ENCODE measurements at places on chromosomes 6 and 20.

DNA sequence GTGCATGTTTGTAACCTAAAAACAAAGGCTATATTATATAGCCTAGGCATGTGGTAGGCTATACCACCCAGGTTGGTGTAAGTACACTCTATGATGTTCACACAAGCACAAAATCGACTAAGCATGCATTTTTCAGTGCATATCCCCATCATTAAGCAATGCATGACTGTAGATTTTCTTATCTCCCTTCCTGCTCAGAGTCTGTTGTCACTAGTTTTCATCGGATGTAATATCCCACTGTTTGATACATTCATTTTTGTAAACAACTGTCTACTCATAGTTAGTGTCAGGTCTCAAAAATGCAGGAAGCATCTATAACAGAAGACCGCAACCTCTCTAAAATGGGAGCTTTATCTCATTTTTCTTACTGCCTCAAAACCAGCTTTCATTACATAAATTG lies 70.7 kb downstream of the GFRAL start:
- no peak for DNase-seq

- no peak for DNase-seq
These were observed 5.7 kb upstream of the PARD6B start for GRCh38 chr20:50725724-50726005.

- DNase-seq, result peak; percentile 45
These were observed 55.6 kb upstream of the CARMIL1 start for GRCh38 chr6:25223490-25223991.

GRCh38 chr6:113833537-113833936 lies 23.6 kb upstream of the MARCKS start:
- DNase-seq, result no peak

DNA sequence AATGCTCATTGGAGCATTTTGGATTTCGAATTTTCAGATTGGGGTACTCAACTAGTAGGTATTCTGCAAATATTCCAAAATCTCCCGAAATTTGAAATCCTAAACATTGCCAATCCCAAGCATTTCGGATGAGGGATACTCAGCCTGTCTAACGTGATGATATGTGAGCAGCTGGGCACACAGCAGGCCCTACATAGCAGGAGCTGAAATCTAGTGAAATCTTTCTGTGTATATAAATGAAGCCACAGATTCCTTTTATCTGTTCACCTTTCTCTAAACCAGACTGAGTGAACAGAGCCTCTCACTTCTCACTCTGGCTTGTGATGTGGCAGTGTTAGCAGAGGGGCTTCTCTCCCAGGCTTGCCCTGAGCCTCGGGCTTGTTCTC lies 17.8 kb downstream of the STX16 start:
- no peak for DNase-seq

GRCh38 chr20:11195169-11195568 lies 521.4 kb upstream of the JAG1 start:
- DNase-seq, result no peak

DNA sequence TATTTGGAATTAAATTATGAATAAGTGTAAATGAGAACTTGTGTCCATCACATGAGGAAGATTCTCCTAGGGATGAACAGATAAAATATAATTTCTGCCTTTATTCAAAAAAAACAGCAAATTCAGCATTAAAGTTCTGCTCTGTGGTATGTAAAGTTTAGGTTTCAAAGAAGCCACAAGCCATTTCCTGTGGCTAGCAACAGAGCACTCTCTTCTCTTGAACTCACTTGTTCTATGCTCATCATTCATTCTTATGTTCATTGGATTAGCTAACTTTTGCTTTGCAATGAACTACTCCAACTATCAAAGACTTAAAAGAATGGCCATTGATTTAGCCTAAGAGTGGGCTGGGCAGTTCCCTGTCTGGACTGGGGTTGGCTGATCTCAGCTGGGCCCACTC lies 20.8 kb upstream of the SNRPB2 start:
- DNase-seq, result no peak

DNA sequence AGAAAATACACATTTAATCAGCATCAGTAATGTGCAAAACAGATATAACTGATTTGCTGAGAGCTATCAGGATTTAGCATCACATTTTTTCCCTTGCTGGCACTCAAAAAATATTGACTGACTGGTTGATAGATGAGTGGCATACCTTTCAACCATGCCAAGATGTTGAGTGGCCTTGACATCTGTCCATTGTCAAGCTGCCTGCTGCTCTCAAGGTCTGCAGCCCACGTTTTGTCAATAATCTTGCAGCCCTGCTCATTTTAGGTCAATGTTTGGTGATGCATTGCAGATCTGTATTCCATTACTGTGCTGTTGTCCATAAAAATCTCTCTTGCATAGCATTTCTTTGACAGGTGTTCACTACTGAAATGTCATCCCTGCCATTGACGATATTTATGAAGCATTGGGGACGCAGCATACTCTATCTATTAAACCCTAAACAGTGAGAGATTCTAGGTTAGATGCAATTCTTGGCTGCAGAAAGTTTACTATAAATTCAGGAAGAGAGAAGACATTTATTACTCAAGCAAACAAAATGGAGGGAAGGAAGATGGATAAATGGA lies 111.6 kb downstream of the BFSP1 start:
- DNase-seq, result no peak

GRCh38 chr20:37567331-37567665 lies 39.6 kb upstream of the BLCAP start:
- DNase-seq, result no peak

DNA sequence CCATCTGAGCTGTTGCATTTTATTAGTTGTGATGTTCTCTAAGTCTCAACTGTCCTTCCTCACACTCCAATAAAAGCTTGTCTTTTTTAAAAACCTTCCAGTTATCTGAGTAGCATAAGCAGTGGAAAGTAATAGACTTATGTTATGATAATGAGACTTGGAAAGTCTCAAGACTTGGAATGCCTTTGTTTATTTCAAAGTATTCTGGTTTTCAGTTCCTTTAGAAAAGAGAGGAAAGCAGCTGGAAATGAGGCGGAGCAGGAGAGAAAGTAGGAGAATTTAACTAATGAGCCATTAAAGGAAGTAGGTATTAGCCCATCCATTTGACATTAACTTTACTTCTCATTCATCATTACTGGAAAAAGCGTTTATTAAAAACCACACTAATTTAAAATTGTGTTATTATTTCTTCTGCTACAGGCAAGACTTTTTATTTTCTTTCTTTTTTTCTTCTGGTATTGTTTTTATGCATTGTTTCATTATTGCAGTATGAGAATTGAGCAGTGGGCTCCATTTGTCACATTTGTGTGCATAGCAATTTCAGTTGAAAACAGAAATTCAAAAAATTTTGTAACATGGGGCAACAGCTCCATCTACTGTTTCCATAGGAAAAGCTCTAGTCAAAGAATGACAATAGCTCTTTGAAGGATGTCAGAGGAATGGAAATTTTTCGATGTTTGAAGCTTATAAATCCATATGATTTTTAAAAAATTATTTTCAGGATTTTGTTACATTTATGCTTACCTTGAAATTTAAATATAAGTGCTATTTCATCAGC lies 194.8 kb downstream of the COL9A1 start:
- DNase-seq, result peak; percentile 27

GRCh38 chr20:48742233-48742632 lies 85.6 kb downstream of the PREX1 start:
- DNase-seq, result no peak

- DNase-seq, result no peak
These were observed 125.1 kb downstream of the PRND start for GRCh38 chr20:4846821-4847220.

GRCh38 chr6:92289831-92290230 lies 1129.5 kb downstream of the EPHA7 start:
- DNase-seq, result no peak

GRCh38 chr20:32789896-32790750 lies 27.9 kb downstream of the DNMT3B start:
- DNase-seq, result peak; percentile 48

GRCh38 chr6:37265001-37265400 lies 7.1 kb upstream of the TMEM217 start:
- no peak for DNase-seq

DNA sequence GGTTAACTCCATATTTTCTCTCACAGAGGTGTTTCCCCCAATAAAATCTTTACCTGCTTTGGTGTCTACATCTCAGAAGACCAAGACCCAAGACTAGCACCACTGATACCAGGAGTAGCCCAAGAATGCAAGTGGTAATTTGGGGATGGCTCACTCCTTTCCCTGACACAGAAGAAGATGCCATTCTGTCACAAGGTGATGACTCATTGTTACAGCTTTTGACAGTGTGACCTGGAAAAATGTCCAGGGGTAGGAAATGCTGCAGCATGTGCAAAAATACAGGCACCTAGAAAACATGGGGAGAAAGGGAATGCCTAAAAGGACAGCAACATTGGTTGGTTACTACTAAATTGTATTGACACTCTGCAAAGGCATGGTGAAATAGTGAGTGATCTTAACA lies 254.0 kb upstream of the GJE1 start:
- no peak for DNase-seq

GRCh38 chr6:41247882-41248705 lies 19.9 kb downstream of the TREML4 start:
- no peak for DNase-seq

DNA sequence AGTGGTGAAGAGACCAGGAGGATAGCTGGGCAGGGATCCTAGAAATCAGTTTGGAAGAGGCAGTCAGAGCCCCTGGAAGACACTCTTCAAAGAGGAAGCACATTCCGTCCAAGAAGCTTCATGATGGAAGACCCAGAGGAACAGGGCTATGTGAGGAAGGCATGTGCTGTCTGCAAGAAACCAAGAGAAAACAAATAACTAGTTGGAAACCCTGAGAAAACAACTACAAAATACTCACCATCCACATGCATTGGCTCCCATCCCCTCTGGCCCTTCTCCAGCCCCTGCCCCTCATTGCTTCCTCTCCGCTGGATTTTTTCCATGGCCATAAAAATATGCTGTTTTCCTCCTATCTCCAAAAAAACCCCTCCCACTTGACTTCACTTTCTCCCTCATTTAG lies 40.9 kb upstream of the SMOC2 start:
- no peak for DNase-seq

DNA sequence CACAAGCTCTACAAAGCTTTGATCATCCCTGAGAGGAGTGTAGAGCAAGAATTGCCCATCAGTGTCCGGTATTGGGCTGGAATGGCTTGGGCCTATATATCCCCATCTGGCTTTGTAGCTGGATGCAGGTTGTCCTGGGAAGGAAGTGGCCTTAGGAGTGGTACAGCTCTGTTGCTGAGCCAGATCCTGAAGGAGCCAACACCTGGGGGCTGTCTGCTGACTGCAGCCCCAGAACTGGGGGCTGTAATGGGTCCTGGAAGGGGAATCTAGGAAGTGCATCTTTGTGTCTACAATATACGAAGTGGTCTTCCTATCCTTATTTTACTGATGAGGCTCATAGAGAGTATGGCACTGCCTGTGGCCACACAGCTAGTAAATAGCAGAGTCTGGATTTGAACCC lies 145.9 kb downstream of the CDC5L start:
- no peak for DNase-seq

DNA sequence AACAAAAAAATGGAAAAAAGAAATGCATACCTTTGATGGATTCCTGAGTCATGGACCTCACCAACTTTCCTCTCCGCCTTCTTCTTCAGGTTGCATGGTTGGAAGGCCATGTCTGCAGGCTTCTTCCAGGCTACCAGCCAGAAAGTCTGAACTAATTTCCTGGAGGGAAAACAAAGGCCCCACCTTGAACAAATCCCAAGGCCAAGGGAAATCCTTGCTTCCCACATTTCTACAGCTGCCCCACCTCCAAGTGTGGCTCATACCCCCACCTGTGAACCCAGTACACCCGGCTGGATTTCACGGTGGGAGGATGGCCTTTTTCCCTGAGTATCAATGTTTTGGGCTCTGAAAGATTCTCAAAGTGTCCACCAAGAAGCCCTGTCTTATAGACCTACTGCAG lies 22.4 kb downstream of the IL17A start:
- DNase-seq, result no peak

DNA sequence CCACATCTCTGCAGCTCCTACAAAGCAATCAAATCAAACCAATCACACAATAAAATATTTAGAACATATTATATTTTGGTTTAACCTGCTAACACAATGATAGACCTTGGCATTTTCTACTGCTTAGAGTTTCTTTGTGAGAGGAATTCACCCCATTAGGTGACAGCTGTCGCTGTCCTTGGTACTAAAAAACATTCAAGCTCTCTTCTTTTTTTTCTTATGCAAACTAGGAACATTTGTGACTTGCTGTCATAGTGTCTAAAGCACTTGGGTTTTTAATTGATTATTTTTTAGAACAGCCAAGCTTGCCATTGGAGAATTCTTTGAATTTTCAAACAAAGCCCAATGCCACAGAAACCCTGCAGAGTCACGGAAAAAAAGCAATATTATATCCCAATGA lies 46.4 kb downstream of the CNR1 start:
- no peak for DNase-seq

- no peak for DNase-seq
These were observed 8.9 kb downstream of the ARHGAP40 start for GRCh38 chr20:38610521-38610920.

DNA sequence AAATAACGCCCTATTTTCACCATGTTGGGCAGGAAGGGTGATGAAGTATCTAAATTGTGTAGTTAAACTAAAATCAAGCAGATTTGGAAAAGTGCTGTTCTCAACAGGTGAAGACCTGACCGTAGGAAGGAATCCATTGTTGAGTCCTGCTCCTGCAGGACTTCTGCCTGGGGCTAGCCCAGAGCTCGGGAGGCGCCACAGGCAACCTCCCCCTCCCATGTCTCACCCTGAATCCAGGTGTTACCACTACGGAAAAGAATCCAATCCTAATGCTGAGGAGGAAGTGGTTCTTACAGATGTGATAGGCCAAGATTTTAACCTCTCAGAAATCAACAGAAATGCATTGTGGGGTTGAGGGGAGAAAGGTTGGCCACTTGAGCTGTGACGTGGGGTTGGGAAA lies 30.2 kb downstream of the RAB22A start:
- DNase-seq, result no peak

DNA sequence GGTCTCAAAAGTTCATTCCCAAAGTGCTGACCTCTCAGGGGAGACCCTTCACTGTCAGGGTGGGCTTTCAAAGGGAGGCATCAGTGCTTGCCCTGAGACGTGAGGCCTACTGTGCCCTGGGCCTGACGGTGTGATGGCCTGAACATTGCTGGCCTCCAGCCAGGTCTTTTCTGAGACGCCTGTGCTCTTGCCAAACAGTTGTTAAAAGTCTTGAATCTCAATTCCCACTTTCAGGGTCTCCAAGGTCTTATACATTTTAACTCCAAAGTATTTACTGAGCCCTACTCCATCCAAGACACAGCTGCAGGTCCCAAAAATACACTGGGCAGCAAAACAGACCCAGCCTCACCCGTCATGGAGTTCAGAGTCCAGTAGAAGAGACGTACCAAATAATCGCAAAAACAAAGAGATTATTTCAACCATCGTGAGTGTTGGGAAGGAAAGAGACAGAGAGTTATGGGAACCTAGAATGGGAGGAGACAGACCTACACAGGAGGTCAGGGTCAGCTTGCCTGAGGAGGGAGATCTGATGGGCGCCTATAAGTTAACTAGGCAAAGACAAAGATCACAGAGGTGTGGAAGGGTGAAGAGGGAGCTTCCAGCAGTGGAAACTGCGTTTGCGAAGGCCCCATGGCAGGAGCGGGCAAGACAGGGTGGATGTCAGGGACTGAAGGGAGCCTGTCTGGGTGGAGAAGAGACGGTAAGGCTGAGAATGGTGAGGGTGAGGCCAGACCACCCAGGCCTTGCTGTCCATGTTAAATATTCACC lies 446.3 kb downstream of the PREX1 start:
- no peak for DNase-seq
